ENCODE measurements at places on chromosomes 7 and 10.

- peak; percentile 14 for DNase-seq
These were observed 557 bp downstream of the TMEM120A start for GRCh38 chr7:75993689-75994387.

GRCh38 chr10:82932451-82932850 lies 1057.5 kb downstream of the NRG3 start:
- DNase-seq: no peak

GRCh38 chr10:14613588-14613920 lies 161.1 kb downstream of the FAM107B start:
- DNase-seq: no peak

- no peak for DNase-seq
These were observed 165.1 kb upstream of the KLF14 start for GRCh38 chr7:130899071-130899560.

- no peak for DNase-seq
These were observed 166.1 kb downstream of the PPP1R3A start for GRCh38 chr7:113752689-113753088.

- DNase-seq: no peak
These were observed 11.9 kb downstream of the RAB11FIP2 start for GRCh38 chr10:118034791-118035261.

All from CD4-positive, alpha-beta T cell treated with Interleukin-12 subunit alpha and Interleukin-12 subunit beta, for 1 hour (primary cell).